ENCODE measurements at places on chromosomes 2 and 18.

GRCh38 chr2:23246992-23247683 is 137.8 kb upstream of the KLHL29 start:
- no peak for DNase-seq

GRCh38 chr2:8334866-8335325 is 347.0 kb upstream of the ID2 start:
- DNase-seq, result no peak

GRCh38 chr2:122328816-122329215 is 573.4 kb downstream of the TSN start:
- no peak for DNase-seq

- no peak for DNase-seq
Observed at GRCh38 chr2:197498235-197498936, 1.3 kb downstream of the HSPD1 start.

GRCh38 chr2:241129086-241129871 is 20.0 kb downstream of the PASK start:
- no peak for DNase-seq

GRCh38 chr2:127108090-127108523 is 1.2 kb upstream of the BIN1 start:
- no peak for DNase-seq

DNA sequence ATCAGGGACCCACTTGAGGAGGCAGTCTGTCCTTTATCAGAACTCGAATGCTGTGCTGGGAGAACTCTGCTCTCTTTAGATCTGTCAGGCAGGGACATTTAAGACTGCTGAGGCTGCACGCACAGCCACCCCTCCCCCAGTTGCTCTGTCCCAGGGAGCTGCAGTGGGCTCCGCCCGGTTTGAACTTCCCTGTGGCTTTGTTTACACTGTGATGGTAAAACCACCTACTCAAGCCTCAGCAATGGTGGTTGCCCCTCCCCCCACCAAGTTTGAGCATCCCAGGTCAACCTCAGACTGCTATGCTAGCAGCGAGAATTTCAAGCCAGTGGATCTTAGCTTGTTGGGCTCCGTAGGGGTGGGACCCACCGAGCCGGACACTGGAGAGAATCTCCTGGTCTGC is 11.8 kb upstream of the LHCGR start:
- no peak for DNase-seq

DNA sequence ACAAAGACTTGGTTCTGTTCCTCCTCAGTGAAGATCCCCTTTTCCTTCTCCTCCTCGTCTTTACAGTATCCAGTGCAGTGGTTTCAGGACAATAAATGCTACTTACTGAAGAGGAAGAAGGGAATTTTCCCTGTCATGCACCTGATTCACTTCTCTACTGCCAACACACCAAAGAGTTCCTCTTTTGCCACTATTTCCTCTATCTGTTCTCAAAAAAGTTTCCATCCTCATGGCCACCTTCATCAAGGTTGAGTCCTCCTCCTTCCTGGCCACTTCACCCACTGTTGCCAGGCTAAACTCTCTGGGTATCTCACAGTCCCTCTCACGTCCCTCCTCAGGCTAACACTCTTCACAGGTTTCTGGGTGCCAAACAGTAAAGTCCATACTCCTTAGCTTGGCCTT is 41.7 kb downstream of the PLEKHM3 start:
- peak; percentile 7 for DNase-seq

- no peak for DNase-seq
Observed at GRCh38 chr18:3056311-3056710, 43.4 kb upstream of the LPIN2 start.

DNA sequence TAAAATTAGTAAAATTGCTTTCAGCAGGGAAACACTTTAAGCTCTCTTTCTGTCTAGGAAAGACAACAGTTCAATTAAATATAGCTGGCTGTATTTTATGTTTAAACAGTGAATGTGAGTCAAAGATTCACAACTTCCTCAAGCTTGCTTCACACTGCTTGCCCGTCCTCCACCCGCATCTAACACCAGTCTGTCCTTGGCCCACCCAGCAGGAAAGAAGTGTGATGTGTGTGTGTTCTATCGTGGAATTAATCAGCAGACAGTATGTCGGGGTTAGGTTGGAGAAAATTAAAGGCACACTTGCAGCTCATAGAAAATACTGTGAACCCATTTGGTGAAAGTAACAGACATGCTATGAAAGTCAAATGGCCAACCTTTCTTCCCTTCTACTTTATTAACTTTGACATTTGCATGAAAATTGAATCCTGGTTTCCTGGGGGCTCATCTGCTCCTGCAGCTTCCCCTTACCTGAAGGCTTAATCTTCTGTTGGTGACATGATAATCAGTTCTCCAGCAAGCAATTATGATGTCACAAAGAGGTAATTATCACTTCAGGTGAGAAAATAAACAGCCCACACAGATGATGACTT is 182.0 kb downstream of the UXS1 start:
- DNase-seq, result no peak

DNA sequence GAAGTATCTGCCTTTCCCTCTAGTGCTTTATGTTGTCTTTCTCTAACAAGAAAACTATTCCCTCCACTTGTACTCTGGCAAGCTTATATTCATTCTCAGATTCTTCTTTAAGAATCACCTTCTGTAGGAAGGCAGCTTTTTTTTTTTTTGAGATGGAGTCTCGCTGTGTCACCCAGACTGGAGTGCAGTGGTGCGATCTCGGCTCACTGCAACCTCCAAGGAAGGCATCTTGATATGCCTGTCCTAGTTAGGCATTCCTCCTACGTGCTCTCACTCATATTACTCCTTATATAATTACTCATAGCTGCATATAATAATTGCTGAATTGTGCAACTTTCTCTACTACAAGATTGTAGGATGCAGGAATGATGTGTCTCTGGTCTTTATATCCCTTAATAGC is 15.8 kb downstream of the NDUFS1 start:
- no peak for DNase-seq

DNA sequence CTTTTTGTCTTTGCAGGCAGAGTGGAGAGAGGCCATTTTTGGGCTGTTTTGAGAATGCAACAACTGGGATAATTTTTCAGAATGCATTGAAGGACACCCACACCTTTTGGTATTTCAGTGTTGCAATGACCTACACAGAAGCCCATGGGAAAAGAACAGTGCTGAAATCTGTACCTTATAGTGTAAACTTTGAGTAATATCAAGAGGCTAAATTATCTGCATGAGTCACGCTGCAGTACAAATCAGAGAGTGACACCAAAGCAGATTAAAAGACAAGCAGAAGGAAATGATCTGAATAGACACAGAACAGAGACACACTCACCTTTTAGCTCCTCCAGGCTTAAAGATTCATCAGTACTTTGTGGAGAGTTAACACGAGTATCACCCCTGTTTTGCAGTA is 265.3 kb downstream of the PAX3 start:
- no peak for DNase-seq

GRCh38 chr2:144358979-144359541 is 160.9 kb downstream of the ZEB2 start:
- no peak for DNase-seq

- DNase-seq, result no peak
Observed at GRCh38 chr18:50401888-50402287, 27.0 kb downstream of the SKA1 start.

GRCh38 chr2:633371-633770 is 43.8 kb downstream of the TMEM18 start:
- DNase-seq, result no peak

- DNase-seq, result no peak
Observed at GRCh38 chr2:15971351-15971750, 31.0 kb downstream of the MYCN start.

DNA sequence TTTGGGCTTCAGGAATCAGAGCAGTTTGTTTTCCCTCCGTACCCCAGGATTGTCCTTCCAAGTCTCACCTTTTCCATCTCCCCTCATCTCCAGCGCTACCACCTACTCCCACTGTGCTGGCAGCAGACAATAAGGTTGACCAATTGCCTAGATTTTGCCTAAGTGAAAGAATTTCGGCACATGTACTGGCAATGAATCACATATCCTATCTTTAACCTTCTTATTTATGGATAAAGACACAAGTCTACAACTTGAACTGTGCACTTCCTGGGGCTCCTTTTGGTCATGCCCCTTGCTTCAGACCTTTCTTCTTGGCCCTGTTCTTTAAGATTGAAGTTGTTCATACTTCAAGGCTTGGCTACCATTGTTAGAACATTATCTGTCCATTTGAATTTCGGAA is 71.4 kb downstream of the KCMF1 start:
- no peak for DNase-seq

DNA sequence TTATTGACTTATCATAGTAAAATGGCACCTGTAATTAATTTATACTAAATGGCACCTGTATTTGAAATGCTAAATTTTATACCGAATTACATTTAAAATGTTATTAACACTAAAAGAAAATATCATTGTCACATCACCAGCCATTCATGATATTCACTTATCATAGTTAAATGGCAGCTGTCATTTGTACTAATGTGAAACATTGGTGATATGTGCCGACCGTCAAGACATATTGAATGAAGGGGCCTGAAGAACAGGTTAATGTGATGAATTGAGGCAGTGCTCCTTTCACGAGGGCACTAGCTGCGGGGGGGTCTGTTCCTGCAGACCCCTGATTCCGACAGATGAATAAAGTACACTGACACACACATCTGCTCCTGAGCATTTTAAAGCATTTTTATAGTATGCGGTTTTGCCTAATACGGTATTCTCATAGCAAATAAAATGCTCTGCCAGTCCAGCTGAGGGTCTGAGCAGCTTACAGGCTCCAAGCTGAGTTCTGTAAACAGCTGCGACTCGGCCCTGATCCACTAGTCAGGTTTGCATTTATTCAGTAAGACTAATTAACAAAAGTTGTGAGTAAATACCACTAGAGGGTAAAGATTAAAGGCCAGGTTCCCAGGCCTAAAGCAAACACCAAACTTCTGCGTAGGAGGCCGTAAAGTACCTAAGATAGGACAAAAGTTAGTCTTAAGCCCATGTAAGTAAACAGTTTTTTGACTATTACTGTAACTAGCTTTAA is 593.4 kb upstream of the NETO1 start:
- DNase-seq, result no peak

- DNase-seq, result peak; percentile 50
Observed at GRCh38 chr2:84778911-84779690, 101.8 kb downstream of the TRABD2A start.

DNA sequence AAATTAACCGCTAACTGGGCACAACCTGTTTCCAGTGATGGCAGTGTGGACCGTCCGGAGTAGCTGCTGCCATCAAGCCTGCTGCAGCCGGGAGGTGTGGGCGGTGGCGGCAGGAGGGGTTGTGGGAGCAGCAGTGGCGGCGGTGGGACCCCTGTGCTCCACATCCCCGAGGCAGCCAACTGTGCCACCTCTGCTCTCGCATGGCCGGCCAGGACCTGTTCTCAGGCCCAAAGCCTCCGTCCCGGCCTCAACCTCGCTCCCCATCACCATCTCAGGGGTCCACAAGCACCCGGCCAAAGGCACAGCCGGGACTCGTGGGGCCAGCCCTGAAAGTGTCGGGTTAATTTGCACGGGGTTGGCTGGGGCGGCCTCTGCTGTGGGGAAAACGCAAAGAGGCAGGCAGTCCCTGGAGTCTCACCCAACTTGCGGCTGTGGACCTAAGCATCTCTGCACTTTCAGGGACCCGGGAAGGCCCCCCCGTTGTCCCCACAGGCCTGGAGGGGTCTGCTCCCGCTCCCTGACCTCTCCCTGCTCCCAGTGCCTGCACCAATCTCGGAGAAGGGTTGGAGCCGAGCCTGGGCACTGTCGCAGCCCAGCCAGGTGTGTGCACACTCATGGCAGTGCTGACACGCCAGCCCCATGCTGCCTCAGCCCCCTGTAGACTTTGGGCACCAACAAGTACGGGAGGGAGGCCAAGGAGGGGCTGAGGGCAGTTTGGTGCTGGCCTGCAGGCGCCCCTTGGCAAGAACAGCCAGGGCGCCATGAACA is 44.4 kb upstream of the PEX13 start:
- DNase-seq, result no peak

- peak; percentile 65 for DNase-seq
Observed at GRCh38 chr2:197847651-197848401, 43.4 kb downstream of the PLCL1 start.

DNA sequence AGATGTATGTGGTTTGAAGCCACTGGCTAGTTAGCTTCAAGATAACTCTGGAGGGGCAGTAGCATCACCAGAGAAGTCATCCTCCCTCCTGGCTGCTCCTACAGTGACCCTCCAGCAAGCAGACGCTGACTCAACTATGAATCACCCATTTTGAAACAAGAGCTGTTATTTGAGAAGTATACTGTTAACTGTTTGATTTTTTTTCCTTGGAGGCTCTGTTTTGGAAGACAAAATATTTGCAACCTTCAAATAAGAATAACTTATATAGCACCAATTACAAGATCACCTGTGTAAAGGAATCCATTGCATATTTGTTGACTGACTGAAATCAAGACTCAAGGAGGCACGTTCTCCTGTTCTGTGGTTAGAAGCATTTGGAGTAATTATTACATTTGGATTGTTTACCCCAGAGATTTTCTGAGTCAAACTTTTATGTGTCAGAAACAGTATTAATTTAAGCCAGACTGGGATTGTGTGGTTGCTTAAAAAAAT is 313.8 kb downstream of the MTX2 start:
- no peak for DNase-seq

GRCh38 chr2:125543968-125544514 is 1111.9 kb upstream of the GYPC start:
- DNase-seq, result no peak

- peak; percentile 6 for DNase-seq
Observed at GRCh38 chr2:11998218-11998617, 251.8 kb downstream of the LPIN1 start.

- DNase-seq, result peak; percentile 33
Observed at GRCh38 chr2:180980943-180981911, 822 bp downstream of the UBE2E3 start.

- DNase-seq, result no peak
Observed at GRCh38 chr2:42063431-42064171, 15.8 kb downstream of the PKDCC start.

GRCh38 chr2:204264621-204265140 is 280.6 kb upstream of the PARD3B start:
- DNase-seq, result no peak

- DNase-seq, result no peak
Observed at GRCh38 chr2:62568983-62569837, 63.2 kb upstream of the TMEM17 start.

DNA sequence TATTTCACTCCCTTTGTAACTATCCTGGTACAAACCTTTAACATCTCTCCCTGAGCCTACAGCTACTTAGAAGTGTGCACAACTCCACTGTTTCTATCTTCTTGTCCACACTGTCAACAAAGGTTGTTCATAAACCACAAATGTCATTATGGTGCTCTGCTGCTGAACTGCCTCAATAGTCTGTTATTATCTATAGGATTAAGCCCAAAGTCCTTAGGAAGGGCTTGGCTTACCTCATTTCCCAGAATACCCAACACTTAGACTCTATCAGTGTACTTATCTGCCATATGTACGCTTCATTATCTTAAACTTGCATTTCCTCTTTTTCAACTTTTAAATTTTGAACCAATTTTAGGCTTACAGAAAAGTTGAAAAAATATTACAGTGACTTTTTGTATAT is 94.2 kb downstream of the HNMT start:
- no peak for DNase-seq

GRCh38 chr2:151972241-151973012 is 126.4 kb downstream of the CACNB4 start:
- no peak for DNase-seq

Measured in CD4-positive, alpha-beta T cell treated with Interleukin-17A for 1 hour (primary cell).